Mesenchymal stem cell (in vitro differentiated cells and primary cell): ENCODE measurements at places on chromosomes 2 and 18.

DNA sequence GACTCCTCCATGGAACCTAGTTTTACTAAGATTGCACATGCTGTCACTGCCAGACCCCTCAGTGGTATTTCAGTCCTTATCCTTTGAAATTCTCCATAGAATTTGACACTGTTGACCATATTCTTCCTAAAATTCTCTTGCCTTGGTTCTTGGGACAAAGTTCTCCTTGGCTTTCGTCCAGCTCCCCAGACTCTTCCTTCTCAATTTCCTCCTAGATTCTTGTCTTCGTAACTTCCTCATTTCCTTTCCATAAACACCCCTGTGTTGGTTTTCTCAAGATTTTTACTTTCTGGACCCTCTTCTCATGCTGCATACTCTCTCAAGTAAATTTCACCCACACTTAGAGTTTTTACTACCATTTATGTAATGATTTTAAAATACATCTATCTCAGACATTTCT is 96.6 kb upstream of the TWSG1 start:
- no peaks in the 10 kb centered on the region for H3K4me1 ChIP-seq
- no peaks in the 10 kb centered on the region for H3K27me3 ChIP-seq
- no peak for DNase-seq
- peaks cover 15% of the 10 kb centered on the region for H3K36me3 ChIP-seq

GRCh38 chr18:73752965-73753364 is 394.7 kb downstream of the FBXO15 start:
- no peaks in the 10 kb centered on the region for H3K36me3 ChIP-seq
- H3K4me1 ChIP-seq: peaks cover under 1% of the 10 kb centered on the region
- no peak overlapping the region for H3K27ac ChIP-seq
- DNase-seq: peak; percentile 79
- H3K27me3 ChIP-seq: no peaks in the 10 kb centered on the region

- H3K4me3 ChIP-seq: no peak overlapping the region
- H3K36me3 ChIP-seq: no peaks in the 10 kb centered on the region
- no peaks in the 10 kb centered on the region for H3K27me3 ChIP-seq
- DNase-seq: no peak
- peaks cover 4% of the 10 kb centered on the region for H3K4me1 ChIP-seq
Observed at GRCh38 chr2:234191819-234192407, 141.4 kb downstream of the SPP2 start.

- no peak overlapping the region for H3K4me3 ChIP-seq
- H3K27ac ChIP-seq: no peak overlapping the region
- no peaks in the 10 kb centered on the region for H3K36me3 ChIP-seq
- H3K27me3 ChIP-seq: no peaks in the 10 kb centered on the region
Observed at GRCh38 chr2:207417301-207417718, 112.5 kb upstream of the CREB1 start.

DNA sequence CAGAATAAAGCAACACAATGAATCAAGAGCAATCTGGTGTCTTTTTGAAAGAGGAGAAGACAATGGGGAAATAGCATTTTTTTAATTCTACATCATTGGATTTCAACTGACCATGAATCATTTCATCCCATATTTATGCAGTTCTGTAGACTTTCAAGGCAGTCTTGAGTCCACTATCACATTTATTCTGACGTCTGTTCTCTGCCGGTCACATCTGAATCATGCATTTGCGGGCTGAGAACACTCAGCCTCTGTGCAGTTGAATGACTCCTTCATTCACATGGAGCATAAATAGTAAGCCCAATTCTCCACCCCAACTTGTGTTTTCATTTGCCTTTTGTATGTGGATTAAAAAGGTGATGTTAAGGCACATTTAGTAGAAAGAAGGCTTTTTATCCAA is 128.2 kb downstream of the AKAIN1 start:
- H3K27ac ChIP-seq: no peak overlapping the region
- no peaks in the 10 kb centered on the region for H3K4me1 ChIP-seq
- H3K27me3 ChIP-seq: no peaks in the 10 kb centered on the region
- no peak overlapping the region for H3K4me3 ChIP-seq

- H3K27ac ChIP-seq: no peak overlapping the region
- DNase-seq: no peak
- H3K27me3 ChIP-seq: no peaks in the 10 kb centered on the region
- H3K36me3 ChIP-seq: peaks cover 53% of the 10 kb centered on the region
Observed at GRCh38 chr2:3434654-3435053, 55.2 kb downstream of the TRAPPC12 start.

DNA sequence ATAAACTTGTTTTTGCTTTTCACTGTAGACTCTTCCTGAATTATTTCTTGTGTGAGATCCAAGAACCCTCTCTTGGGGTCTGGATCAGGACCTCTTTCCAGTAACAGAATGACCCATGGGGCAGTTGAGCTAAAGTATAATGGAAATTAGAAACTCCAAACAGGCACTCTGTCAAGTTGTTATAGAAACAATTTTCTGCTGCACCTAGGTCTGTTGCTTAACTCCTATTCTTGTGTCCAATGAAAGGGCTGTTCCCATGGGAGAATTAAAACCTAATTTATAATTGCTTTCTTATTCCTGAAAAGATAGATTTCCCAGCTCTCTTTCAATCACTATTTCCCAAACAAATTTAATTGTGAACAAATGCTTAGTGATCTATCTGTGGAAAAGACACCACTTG is 1341.3 kb upstream of the PIK3C3 start:
- DNase-seq: no peak
- H3K4me1 ChIP-seq: no peaks in the 10 kb centered on the region
- H3K36me3 ChIP-seq: no peaks in the 10 kb centered on the region
- H3K4me3 ChIP-seq: no peak overlapping the region

- no peak for DNase-seq
- no peaks in the 10 kb centered on the region for H3K27me3 ChIP-seq
- no peaks in the 10 kb centered on the region for H3K36me3 ChIP-seq
Observed at GRCh38 chr2:231568785-231569435, 23.8 kb upstream of the TEX44 start.

DNA sequence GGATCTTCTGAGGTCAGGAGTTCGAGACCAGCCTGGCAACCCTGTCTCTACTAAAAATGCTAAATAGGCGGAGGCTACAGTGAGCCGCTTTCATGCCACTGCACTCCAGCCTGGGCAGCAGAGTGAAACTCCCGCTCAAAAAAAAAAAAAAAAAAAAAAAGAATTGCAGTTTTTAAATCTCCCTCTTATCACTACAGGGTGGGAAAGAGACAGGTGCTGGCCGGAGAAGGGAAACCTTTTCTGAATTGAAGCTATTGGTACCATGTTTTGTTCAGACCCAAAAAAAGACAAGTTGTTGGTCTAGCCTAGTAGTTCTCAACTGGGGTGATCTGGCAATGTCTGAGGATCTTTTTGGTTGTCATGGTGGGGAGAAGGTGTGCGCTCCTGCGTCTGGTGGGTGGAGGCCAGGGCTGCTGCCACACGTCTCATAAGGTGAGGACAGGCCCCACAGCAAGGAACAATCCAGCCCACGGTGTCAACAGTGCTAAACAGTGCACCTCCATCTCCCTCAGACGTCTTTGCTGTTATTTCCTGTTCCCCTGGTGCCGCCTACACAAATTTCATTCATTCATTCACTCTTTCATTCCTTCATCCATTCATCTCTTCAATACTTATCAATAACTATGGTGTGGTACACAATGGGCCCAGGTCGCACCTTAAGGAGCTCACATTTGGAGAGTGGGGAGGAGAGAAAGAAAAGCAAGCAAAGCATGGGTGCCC is 28.8 kb upstream of the ODC1 start:
- H3K27me3 ChIP-seq: peaks cover 44% of the 10 kb centered on the region
- no peak for DNase-seq
- no peak overlapping the region for H3K27ac ChIP-seq
- no peak overlapping the region for H3K4me3 ChIP-seq

GRCh38 chr2:7673853-7674252 is 756.6 kb downstream of the RNF144A start:
- H3K4me3 ChIP-seq: no peak overlapping the region
- no peak for DNase-seq
- no peaks in the 10 kb centered on the region for H3K4me1 ChIP-seq
- H3K27ac ChIP-seq: no peak overlapping the region
- H3K36me3 ChIP-seq: no peaks in the 10 kb centered on the region

DNA sequence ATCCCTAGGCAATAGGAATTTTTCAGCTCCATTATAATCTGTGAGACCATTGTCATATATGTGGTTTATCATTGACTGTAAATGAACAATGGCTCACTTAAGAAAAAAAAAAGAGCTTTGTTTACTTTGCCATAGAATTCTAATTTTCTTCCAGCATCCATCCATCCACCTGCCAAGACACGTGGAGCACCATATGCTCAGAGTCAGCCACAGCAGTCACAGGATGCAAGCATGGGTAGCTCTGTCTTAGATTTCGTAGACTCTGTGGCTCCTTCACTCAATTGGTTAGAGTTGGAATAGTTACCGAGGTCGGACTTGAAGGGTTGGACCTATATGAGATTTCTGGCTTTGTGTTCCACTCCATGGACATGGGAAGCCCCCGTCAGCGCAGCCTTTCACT is 75.6 kb downstream of the COA5 start:
- DNase-seq: no peak
- H3K4me3 ChIP-seq: no peak overlapping the region
- H3K27me3 ChIP-seq: no peaks in the 10 kb centered on the region
- H3K27ac ChIP-seq: no peak overlapping the region
- H3K36me3 ChIP-seq: peaks cover 21% of the 10 kb centered on the region

GRCh38 chr2:23673830-23674679 is 252.9 kb downstream of the ATAD2B start:
- DNase-seq: peak; percentile 18
- H3K4me3 ChIP-seq: no peak overlapping the region
- H3K27me3 ChIP-seq: no peaks in the 10 kb centered on the region
- peaks cover 8% of the 10 kb centered on the region for H3K36me3 ChIP-seq
- peaks cover 9% of the 10 kb centered on the region for H3K4me1 ChIP-seq

DNA sequence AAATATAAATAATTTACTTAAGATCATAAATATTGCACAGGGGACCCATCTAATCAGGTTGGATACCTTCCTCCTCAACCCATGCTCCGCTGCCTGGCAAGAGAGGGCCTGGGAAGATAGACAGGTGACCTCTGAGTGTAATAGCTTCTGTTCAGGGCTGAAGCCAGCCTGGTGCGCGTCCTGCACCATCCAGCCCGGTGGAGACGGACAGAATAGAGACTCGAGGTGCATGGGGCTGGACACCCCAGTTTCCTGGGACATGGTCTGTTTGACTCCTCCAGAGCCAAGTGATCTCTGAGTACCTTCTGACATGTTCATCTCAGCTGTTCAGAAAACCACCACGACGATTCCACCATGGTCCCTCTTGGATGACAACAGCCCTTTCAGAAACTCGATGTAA is 209.3 kb upstream of the MYT1L start:
- DNase-seq: no peak
- no peaks in the 10 kb centered on the region for H3K36me3 ChIP-seq
- no peak overlapping the region for H3K4me3 ChIP-seq
- no peaks in the 10 kb centered on the region for H3K27me3 ChIP-seq
- H3K27ac ChIP-seq: no peak overlapping the region

DNA sequence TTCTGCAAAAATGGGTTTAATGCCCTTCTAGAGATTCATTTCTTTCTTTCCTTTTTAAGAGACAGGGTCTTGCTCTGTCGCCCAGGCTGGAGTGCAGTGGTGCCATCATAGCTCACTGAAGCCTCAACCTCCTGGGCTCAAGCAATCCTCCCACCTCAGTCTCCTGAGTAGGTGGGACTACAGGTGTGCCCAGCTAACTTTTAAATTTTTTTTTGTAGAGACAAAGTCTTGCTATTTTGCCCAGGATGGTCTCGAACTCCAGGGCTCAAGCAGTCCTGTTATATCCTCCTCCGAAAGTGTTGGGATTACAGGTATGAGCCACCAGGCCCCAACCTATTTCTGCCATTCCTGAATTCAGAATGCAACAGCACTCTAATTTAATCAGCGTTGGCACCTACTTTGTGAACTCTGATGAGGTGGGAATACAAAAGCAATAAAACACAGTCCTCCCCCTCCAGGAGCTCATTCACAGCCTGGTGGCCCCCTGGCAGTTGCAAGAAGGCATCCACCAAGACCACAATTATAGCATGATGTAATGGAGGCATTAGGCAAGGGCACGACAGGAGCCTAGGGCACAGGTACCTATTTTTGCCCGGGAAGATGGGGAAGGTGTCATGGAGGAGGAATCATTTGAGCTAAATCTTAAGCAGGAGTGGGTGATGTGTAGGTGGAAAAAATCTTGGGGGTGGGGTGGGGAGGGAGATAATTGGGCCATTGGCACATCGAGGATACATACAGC is 5.1 kb downstream of the RHOB start:
- peak overlapping the region; percentile 84 for H3K27ac ChIP-seq
- no peak for DNase-seq
- no peaks in the 10 kb centered on the region for H3K36me3 ChIP-seq
- peaks cover 9% of the 10 kb centered on the region for H3K4me1 ChIP-seq
- H3K4me3 ChIP-seq: no peak overlapping the region

GRCh38 chr18:10497206-10497749 is 28.5 kb upstream of the NAPG start:
- no peak overlapping the region for H3K4me3 ChIP-seq
- H3K36me3 ChIP-seq: no peaks in the 10 kb centered on the region
- no peaks in the 10 kb centered on the region for H3K4me1 ChIP-seq
- no peak overlapping the region for H3K27ac ChIP-seq
- no peak for DNase-seq

GRCh38 chr2:15112216-15112615 is 448.9 kb downstream of the NBAS start:
- H3K4me3 ChIP-seq: no peak overlapping the region
- DNase-seq: peak; percentile 45
- H3K27ac ChIP-seq: no peak overlapping the region
- no peaks in the 10 kb centered on the region for H3K4me1 ChIP-seq
- H3K27me3 ChIP-seq: no peaks in the 10 kb centered on the region
- no peaks in the 10 kb centered on the region for H3K36me3 ChIP-seq
